ENCODE measurements at places on chromosomes 6 and 20. TPM values are rescaled to one million over a fixed set of nuclear protein-coding genes. Genes with fewer than 3 reads are reported as not detected.
A peak's percentile ranks its signal among the peaks of the same experiment; 100 is the strongest.

GRCh38 chr20:33474963-33475362 is 14.9 kb upstream of the CBFA2T2 start:
- no peak overlapping the region for H3K27ac ChIP-seq
- peaks cover 1% of the 10 kb centered on the region for H3K27me3 ChIP-seq
- no peak for DNase-seq
- no peaks in the 10 kb centered on the region for H3K4me1 ChIP-seq

GRCh38 chr6:115404446-115404845 is 656.2 kb downstream of the FRK start:
- no peak for DNase-seq
- H3K27me3 ChIP-seq, result no peaks in the 10 kb centered on the region
- no peak overlapping the region for H3K4me3 ChIP-seq
- H3K4me1 ChIP-seq, result no peaks in the 10 kb centered on the region
- H3K27ac ChIP-seq, result no peak overlapping the region

DNA sequence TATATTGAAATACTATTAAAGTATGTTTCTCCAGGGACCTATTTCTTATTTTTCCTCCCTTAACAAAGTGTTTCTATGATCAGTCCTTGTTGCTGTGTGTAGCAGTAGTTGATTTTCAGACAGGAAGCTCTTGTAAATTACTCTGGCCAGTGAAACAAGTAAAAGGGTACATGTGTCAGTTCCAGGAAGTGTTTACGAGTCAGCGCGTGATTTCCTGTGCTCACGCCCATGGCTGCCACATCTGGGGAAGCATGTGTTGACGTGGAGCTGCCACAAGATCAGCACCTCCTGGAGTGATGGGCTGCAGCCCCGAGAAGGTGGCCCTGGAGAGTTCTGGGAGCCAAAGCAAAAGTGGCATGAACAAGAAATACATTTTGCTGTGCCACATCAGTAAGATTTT is 38.6 kb upstream of the GGTLC1 start:
- peak; percentile 88 for DNase-seq
- no peaks in the 10 kb centered on the region for H3K27me3 ChIP-seq
- peak overlapping the region; percentile 60 for H3K4me3 ChIP-seq
- H3K4me1 ChIP-seq, result peaks cover 65% of the 10 kb centered on the region

DNA sequence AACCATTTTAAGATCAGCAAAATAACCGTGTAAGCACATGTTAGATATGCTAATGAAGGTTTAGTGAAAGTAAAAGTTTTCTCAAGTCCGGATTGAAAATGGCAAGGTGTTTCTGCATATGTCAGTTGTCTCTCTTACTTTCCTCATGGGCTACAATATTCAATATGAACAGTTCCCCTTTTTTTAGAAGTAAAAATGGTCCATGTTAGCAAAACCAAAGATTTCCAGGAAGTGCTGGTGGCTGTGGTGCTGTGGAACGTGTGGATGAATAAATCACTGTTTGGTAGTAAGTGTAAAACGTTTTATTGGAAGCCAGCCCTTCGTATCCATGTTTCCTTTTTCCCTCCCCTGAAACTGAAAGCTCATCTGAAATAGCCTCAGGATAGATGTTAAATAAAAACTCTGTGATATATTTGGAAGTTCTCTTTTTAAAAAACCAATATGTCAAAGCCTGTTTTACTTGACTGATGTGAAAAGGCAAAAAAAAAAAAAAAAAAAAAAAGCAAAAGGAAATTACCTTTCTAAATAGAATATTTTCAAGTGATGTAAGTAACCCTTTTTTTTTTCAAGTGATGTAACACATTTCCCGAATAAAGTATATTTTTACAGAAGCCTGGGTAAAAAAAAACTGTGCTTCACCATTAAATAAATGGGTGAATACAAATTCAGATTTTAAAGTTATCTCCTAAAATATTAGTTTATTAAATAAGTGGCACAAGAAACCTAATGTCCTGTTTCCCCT is 41.9 kb downstream of the PLEKHG1 start:
- H3K4me3 ChIP-seq, result peak overlapping the region; percentile 37
- H3K27me3 ChIP-seq, result peaks cover 5% of the 10 kb centered on the region
- H3K27ac ChIP-seq, result peak overlapping the region; percentile 71
- DNase-seq, result no peak

DNA sequence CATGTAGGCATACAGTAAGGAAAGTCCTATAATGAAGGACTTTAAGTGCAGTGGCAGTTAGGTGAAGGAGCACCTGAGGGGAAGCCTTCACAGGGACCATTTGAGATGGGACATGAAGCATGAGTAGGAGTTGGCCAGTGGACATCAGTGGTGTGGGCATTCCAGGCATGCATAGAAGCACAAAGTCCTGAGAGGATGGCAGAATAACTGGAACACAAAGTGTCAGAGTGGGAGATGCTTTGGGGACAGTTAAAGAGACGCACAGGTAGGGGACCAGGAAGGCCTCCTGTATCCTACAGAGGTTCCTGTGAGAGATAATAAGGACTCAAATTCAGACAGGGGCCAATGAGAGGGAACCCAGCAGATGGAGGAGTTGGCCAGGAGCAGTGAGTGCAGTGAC is 26.4 kb upstream of the EFHC1 start:
- no peaks in the 10 kb centered on the region for H3K27me3 ChIP-seq
- H3K36me3 ChIP-seq, result peaks cover 34% of the 10 kb centered on the region

GRCh38 chr6:37047689-37048402 is 42.4 kb downstream of the FGD2 start:
- H3K4me1 ChIP-seq, result peaks cover 78% of the 10 kb centered on the region
- peak overlapping the region; percentile 92 for H3K27ac ChIP-seq

- H3K4me1 ChIP-seq, result no peaks in the 10 kb centered on the region
- H3K27ac ChIP-seq, result no peak overlapping the region
- no peak for DNase-seq
- no peaks in the 10 kb centered on the region for H3K36me3 ChIP-seq
These were observed 655.9 kb upstream of the MAN1A1 start for GRCh38 chr6:120005292-120005976.

DNA sequence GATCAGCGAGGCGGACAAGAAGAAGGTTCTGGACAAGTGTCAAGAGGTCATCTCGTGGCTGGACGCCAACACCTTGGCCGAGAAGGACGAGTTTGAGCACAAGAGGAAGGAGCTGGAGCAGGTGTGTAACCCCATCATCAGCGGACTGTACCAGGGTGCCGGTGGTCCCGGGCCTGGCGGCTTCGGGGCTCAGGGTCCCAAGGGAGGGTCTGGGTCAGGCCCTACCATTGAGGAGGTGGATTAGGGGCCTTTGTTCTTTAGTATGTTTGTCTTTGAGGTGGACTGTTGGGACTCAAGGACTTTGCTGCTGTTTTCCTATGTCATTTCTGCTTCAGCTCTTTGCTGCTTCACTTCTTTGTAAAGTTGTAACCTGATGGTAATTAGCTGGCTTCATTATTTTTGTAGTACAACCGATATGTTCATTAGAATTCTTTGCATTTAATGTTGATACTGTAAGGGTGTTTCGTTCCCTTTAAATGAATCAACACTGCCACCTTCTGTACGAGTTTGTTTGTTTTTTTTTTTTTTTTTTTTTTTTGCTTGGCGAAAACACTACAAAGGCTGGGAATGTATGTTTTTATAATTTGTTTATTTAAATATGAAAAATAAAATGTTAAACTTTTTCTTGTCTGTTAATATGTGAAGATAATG is 2.2 kb downstream of the HSPA1B start:
- H3K27me3 ChIP-seq, result no peaks in the 10 kb centered on the region
- H3K4me3 ChIP-seq, result peak overlapping the region; percentile 97
- peak overlapping the region; percentile 89 for H3K27ac ChIP-seq
- DNase-seq, result no peak

DNA sequence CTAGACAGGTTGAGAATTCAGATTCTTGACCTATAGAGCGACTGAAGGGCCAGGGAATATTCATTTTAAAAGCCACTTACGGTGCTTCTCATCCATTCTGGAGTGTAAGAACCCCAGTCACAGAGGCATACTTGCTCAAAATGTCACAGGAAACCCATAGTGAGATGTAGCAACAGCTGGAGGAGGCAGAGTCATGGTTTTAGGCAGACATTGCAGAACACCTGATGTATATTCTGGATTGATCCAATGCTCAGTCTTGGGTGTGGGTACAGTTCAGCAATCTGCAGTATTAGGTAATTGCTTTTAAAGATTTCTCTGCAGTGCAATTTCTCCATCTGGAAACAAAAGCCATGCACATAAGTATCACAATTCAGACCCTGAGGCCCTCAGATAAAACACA is 137.4 kb upstream of the SLC22A23 start:
- H3K36me3 ChIP-seq, result no peaks in the 10 kb centered on the region
- H3K4me1 ChIP-seq, result no peaks in the 10 kb centered on the region
- H3K27me3 ChIP-seq, result peaks cover 21% of the 10 kb centered on the region
- H3K27ac ChIP-seq, result no peak overlapping the region
- H3K4me3 ChIP-seq, result no peak overlapping the region

GRCh38 chr6:155706341-155706740 is 250.7 kb upstream of the NOX3 start:
- no peak for DNase-seq
- no peaks in the 10 kb centered on the region for H3K4me1 ChIP-seq
- no peaks in the 10 kb centered on the region for H3K27me3 ChIP-seq
- no peaks in the 10 kb centered on the region for H3K36me3 ChIP-seq
- H3K4me3 ChIP-seq, result no peak overlapping the region
- no peak overlapping the region for H3K27ac ChIP-seq

DNA sequence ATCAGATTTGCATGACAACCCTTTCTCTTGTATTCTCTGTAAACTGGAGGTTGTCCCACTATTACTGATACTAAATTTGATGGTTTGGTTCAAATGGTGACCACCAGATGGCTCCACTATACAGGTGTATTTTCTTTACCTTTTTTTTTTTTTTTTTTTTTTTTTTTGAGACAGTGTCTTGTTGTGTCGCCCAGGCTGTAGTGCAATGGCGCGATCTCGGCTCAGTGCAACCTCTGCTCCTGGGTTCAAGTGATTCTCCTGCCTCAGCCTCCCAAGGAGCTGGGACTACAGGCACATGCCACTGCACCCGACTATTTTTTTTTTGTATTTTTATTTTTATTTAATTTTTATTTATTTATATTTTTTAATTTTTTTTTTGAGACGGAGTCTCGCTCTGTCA is 6.6 kb upstream of the WTAP start:
- no peak overlapping the region for H3K4me3 ChIP-seq
- peaks cover 22% of the 10 kb centered on the region for H3K4me1 ChIP-seq
- H3K27me3 ChIP-seq, result no peaks in the 10 kb centered on the region
- H3K36me3 ChIP-seq, result peaks cover 19% of the 10 kb centered on the region
- no peak overlapping the region for H3K27ac ChIP-seq

- no peaks in the 10 kb centered on the region for H3K27me3 ChIP-seq
- H3K36me3 ChIP-seq, result no peaks in the 10 kb centered on the region
- no peaks in the 10 kb centered on the region for H3K4me1 ChIP-seq
- DNase-seq, result no peak
- no peak overlapping the region for H3K27ac ChIP-seq
- H3K4me3 ChIP-seq, result no peak overlapping the region
These were observed 1.2 kb downstream of the POU5F1 start for GRCh38 chr6:31169123-31169857.

GRCh38 chr6:56380476-56380875 is 133.1 kb upstream of the COL21A1 start:
- H3K36me3 ChIP-seq, result no peaks in the 10 kb centered on the region
- no peak for DNase-seq
- H3K27me3 ChIP-seq, result peaks cover 3% of the 10 kb centered on the region
- H3K4me3 ChIP-seq, result no peak overlapping the region
- H3K27ac ChIP-seq, result no peak overlapping the region

DNA sequence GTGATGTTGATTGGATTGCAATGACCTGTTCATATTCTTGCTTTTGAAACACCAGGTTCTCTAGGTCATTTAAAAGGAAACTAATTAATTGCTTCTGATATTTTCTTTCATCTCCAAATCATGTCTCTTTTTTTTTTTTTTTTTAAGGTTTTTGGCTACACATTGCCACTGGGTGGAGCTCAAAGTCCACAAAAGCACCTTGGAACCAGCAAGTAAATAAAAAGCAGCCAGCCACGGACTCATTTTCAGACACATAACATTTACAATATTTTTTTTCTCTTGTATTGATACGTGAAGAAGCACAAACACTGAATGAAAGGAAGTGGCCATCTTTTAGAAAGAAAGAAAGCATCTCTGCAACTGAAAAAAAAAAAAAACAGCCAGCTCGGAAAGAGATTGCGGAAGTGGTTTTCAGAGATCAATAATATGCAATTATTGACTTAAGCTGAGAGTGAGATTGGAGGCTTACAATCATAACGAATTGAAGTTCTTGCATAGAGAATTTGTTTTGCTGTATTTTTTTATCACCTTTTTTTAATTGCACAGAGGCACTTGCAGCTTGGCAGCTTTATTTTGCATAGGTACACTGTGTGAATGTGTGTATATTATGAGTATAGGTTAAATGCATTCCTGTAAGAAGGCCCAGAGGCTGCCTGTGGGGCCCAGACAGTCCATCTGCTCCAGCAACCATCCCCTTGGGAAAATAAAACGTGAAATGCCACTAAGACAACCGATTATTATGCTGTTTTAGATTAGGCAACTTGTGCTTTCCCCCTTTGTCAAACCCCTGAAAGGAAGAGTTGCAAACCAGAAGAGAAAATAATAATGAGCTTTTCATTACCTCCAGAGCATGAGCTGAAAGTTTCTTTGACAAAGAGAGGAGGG is 28.2 kb downstream of the CGA start:
- peak overlapping the region; percentile 58 for H3K27ac ChIP-seq
- DNase-seq, result peak; percentile 58
- no peak overlapping the region for H3K4me3 ChIP-seq
- H3K4me1 ChIP-seq, result peaks cover 4% of the 10 kb centered on the region
- no peaks in the 10 kb centered on the region for H3K36me3 ChIP-seq

GRCh38 chr20:9736373-9736772 is 102.5 kb downstream of the PAK5 start:
- H3K4me3 ChIP-seq, result no peak overlapping the region
- H3K4me1 ChIP-seq, result no peaks in the 10 kb centered on the region
- no peak overlapping the region for H3K27ac ChIP-seq
- H3K36me3 ChIP-seq, result no peaks in the 10 kb centered on the region
- no peaks in the 10 kb centered on the region for H3K27me3 ChIP-seq

GRCh38 chr6:165562421-165563090 is 100.5 kb downstream of the PDE10A start:
- H3K36me3 ChIP-seq, result no peaks in the 10 kb centered on the region
- H3K4me1 ChIP-seq, result no peaks in the 10 kb centered on the region
- DNase-seq, result no peak

DNA sequence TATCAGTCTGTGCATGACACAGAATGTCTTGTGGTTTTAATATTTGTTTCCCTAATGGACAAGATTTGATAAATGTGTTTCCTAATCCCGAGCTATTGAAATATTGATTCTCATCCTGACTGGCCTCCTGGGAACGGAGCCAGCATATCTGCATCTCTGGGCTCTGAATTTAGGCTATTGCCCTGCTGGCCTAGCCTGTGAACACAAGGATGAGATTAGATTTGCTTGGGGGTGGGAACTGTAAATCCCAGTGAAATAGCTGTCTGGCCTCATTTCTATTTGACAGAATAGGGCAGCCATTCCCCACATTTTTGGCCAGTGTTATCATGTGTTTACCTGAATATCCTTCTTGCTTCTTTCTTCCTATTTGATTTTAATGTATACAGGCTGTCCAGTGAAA is 198.4 kb upstream of the SOX4 start:
- H3K4me1 ChIP-seq, result no peaks in the 10 kb centered on the region
- H3K27ac ChIP-seq, result no peak overlapping the region
- peaks cover 2% of the 10 kb centered on the region for H3K27me3 ChIP-seq
- no peak overlapping the region for H3K4me3 ChIP-seq

The PI3 gene
- not detected for total RNA-seq

The ADGRF4 gene
- total RNA-seq, result not detected

The SLC32A1 gene
- not detected for total RNA-seq

The TCP11 gene
- not detected for total RNA-seq

The C4A gene
- total RNA-seq, result 4.2 TPM

The HTR1B gene
- not detected for total RNA-seq

The HCRTR2 gene
- total RNA-seq, result not detected

The PBOV1 gene
- not detected for total RNA-seq

The JPH2 gene
- not detected for total RNA-seq

The GPR6 gene
- total RNA-seq, result not detected

Data from activated CD4-positive, alpha-beta T cell treated with anti-CD3 and anti-CD28 coated beads, Interleukin-2, amount 10 ng/mL, durations not matched to agents 7 days and 5 days (primary cell).